ENCODE measurements at places on chromosomes 1 and 21. TPM values are rescaled to one million over a fixed set of nuclear protein-coding genes. Genes with fewer than 3 reads are reported as not detected.

The ANKRD65 gene
- not detected for total RNA-seq

The LCE3E gene
- not detected for total RNA-seq

The PLEKHA6 gene
- 0.47 TPM for total RNA-seq

The LDLRAD1 gene
- not detected for total RNA-seq

The PHACTR4 gene
- total RNA-seq: 41.6 TPM

The HHAT gene
- total RNA-seq: 28.2 TPM

The CCDC30 gene
- total RNA-seq: 7.4 TPM

The CGN gene
- total RNA-seq: 0.49 TPM

The CFHR1 gene
- total RNA-seq: not detected

The GOLT1A gene
- not detected for total RNA-seq

The PRELP gene
- total RNA-seq: not detected

The CCDC185 gene
- not detected for total RNA-seq

The LDLRAP1 gene
- total RNA-seq: 24.3 TPM

The NCF2 gene
- 10.7 TPM for total RNA-seq

The CD1B gene
- total RNA-seq: not detected

The SH2D1B gene
- total RNA-seq: 0.15 TPM

The CITED4 gene
- 3.2 TPM for total RNA-seq

The OR2L2 gene
- 0.52 TPM for total RNA-seq

The PPIAL4G gene
- 1.4 TPM for total RNA-seq

The TTF2 gene
- total RNA-seq: 28.9 TPM

The TCHHL1 gene
- total RNA-seq: not detected

The C1orf141 gene
- total RNA-seq: not detected

The OPTC gene
- not detected for total RNA-seq

The DUSP10 gene
- total RNA-seq: 22.8 TPM

The OR2AK2 gene
- total RNA-seq: 0.39 TPM

The FAM167B gene
- total RNA-seq: 4.1 TPM

The KRTAP21-2 gene
- total RNA-seq: not detected

The FCRL6 gene
- total RNA-seq: 0.19 TPM

The LMOD1 gene
- total RNA-seq: not detected

The TRIM17 gene
- total RNA-seq: 0.17 TPM

The WARS2 gene
- 14.3 TPM for total RNA-seq

The LAMC2 gene
- total RNA-seq: 0.10 TPM

The IL19 gene
- 0.27 TPM for total RNA-seq

The WDR47 gene
- total RNA-seq: 17.3 TPM

The SLAMF8 gene
- 0.54 TPM for total RNA-seq

The MYBPH gene
- total RNA-seq: not detected

The MYOG gene
- not detected for total RNA-seq

The SLC35F3 gene
- not detected for total RNA-seq

The CHI3L2 gene
- 6.8 TPM for total RNA-seq

The DIRAS3 gene
- not detected for total RNA-seq

The CTSS gene
- total RNA-seq: 241 TPM

The LMX1A gene
- not detected for total RNA-seq

The AVPR1B gene
- total RNA-seq: not detected

The GORAB gene
- 32.5 TPM for total RNA-seq

The SPRR2A gene
- not detected for total RNA-seq

The CLCN6 gene
- total RNA-seq: 105 TPM

The AMY2A gene
- total RNA-seq: not detected

The RIPPLY3 gene
- total RNA-seq: not detected

The GNG4 gene
- 0.52 TPM for total RNA-seq

The SNX7 gene
- not detected for total RNA-seq

The EPHA8 gene
- total RNA-seq: not detected

The GLIS1 gene
- total RNA-seq: not detected

The SELP gene
- 0.87 TPM for total RNA-seq

The LCE1C gene
- total RNA-seq: not detected

The TINAGL1 gene
- total RNA-seq: not detected

The OR2M5 gene
- total RNA-seq: not detected
